ENCODE measurements at places on chromosomes 12 and 14.

GRCh38 chr12:104154286-104154685, 16.3 kb upstream of the NFYB start:
- DNase-seq = no peak

DNA sequence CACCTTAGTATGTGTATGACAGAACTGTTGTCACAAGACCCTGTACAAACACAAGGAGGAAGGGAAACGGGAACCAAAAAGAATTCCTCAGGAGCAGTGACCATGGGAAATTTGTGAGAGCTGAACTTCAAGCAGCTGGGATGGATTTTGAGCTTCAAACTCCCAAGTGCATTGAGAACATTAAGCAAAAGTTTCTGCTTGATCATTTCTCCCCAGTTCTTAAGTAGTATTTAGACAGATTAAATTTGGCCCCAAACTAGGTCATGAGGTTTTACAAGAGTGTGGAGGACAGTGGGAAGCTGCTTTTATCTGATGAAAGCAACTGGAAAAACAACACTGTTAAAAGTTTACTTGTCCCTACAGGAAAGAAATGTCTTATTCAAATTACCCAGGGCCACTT, 206.0 kb upstream of the DCN start:
- DNase-seq = no peak

- no peak for DNase-seq
Observed at GRCh38 chr14:43539210-43539609, 967.9 kb downstream of the FSCB start.

DNA sequence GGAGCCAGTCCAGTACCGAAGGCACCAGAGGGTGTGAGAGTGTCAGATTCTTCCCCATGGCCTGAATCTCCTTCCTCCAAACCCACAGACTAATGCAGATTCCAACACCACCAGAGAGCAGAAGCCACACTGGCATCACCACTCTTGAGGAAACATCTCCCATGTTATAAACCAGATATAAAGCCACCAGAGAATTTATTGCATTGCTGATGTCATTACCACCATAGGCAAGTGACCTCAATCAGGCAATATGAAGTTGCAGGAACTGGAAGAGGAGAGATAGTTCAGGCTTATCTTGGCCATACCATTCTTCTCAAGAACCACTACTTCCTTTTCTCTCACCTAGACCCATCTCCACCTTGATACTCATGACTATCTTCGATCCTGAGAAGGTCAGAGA, 653.4 kb downstream of the TMEM121 start:
- no peak for DNase-seq

DNA sequence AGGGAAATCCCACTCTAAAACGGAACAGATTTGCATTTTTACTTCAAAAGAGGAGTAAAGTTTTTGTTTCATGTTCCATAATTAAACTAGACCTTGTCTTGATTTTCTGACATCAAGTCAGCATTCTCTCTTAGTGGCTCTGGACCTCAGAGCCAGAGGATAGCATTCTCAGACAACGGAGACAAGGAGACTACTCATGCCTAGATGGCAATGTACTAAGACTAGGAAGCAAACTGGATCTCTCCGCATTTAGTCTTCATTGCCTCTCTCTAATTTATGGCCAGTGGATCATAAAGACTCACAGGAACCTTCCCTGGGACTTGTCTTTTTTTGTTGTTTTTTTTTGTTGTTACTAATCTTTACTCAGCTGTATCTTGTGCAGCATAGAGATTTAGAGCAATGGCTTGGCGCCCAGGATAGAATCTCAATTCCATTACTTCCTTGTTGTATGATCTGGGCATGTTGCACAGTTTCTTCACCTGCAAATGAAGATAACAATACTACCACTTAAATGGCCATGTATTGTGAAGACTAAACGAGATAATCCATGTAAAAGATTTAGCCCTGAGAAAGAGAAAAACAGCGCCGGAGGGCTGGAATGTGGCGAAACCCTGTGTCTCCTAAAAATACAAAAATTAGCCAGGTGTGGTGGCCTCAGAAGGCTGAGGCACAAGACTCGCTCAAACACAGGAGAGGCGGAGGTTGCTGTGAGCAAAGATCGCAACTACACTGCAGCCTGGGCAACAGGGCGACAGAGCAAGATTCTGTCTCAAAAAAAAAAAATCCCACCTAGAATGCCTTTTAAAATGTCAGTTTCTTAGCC, 4.0 kb upstream of the GEMIN2 start:
- DNase-seq = no peak

DNA sequence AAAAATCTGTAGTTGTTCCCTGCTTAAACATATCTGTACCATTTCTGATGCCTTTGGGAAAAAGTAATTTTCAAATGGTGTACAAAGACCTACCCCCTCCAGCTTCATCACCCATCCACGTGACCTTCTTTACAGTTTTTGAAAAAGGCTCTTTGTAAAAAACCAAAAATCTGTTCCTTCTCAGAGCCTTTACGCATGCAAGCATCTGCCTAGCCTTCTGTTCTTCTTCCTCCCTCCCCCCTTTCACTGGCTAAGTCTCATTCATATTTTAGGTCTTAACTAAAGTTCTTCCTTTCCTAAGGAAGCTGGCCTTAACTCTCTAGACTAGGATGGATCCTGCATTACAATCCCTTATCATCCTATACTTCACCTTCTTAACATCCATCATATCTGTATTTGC, 10.4 kb downstream of the CAPRIN2 start:
- no peak for DNase-seq

- no peak for DNase-seq
Observed at GRCh38 chr14:69237142-69237541, 22.8 kb upstream of the GALNT16 start.

- DNase-seq = no peak
Observed at GRCh38 chr14:36944307-36945010, 227.9 kb downstream of the SLC25A21 start.

GRCh38 chr14:101357559-101358319, 203.6 kb upstream of the DIO3 start:
- DNase-seq = no peak

DNA sequence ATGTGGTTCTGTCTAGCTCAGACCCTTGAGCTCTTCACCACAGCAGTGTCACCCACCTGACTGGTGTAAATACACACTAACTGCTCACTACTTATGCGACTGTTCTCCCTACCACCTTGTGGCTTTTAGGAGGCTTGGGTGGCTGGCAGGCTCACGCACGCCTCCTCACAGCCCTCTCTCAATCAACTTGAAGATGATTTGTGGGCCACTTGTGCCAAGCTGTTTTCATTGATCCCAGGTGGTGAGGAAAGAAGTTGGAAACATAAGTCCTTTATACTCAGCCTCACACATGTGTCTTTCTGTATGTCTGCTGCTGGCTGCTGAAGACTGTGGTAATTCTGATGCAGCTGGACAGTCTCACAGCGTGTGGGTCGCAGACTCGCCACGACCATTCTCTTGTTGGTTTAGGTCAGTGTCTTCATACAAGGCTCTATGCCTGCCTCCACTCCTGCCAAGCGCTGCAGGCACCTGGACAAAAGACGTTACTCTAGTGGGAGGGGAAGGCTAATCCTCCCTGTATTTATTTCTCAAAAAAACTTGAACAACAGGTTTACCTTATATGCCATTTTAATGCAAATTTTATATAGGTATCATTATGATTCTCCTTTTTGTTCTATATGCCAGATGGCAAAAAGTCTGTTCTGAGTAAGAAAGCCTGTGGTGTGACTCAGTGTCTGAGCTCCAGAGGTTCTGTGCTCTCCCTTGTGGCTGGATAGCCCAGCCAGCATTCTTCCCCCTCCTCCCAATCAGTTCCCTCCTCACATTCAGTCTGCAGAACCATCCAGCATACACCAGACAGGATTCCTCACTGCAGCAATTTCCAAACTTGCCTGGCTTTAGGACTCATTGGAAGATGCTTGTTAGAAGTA, 115.6 kb downstream of the DIP2B start:
- DNase-seq = no peak
